ENCODE measurements at places on chromosomes 1 and 21.
A peak's percentile ranks its signal among the peaks of the same experiment; 100 is the strongest.

- DNase-seq: no peak
These were observed 33.4 kb upstream of the OSBPL9 start for GRCh38 chr1:51583532-51583931.

DNA sequence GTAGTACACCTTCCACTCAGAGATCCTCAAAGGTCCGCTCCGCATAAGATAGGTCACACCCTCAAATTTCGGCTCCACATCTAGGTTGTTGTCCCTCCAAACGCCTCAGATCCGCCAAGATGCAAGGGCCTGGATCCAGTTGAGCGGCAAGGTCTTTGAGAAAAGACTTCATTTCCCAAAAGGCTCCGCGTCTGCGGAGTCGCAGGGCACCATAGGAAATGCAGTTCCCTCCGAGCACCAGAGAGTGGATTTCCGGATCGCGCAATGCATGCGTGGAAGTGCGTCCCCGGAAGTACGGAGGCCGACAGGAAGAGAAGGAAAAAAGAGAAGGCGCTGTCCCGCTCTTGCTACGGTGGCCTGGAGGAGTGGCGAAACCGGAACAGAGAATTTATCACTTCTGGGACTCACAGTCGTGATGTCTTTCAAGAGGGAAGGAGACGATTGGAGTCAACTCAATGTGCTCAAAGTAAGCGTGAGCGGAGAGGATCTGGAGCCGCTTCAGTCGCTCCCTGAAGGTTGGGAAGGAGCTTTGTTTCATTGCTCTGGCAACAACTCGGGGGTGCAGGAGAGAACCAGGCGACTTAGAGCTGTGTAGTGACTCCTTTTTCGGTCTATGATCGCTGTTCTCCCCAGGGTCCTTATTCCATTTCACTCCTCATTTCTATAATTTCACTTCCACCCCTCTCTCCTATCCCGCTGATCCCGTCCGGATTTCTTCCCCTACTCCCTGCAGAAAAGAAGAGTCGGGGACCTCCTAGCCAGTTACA lies at the start of the genes LYSMD1 and SCNM1:
Gene LYSMD1 (minus strand): TSS at position 165 of the 767 bp plus-strand sequence. CDS start 644 bp downstream, outside the sequence.
Gene SCNM1 (plus strand): TSS at position 407 of the 767 bp plus-strand sequence. CDS start 9 bp downstream, at position 416.
- DNase-seq: peak; percentile 90

DNA sequence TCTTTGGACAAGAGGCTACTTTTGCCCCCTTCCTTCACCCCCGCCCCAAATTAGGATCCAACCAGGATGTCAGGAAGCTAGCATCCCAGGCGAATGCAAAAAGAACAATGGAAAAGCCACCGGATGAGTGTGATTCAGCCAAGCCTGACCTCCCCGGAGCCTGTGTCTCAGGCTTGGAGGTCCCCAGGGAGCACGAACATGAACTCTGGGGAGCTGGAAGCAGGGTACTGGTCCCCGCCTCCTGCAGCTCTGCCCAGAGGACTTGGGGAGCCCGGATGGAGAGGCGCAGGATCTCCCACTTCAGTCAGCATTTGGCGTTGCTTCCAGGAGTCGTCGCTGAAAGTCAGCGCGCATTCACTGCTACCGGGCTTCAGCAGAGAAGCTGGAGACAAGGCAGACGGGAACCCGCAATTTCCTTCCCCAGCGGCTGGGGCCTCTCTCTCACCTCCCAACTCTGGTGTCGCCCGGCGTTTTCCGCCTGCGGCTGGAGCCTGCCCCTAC lies 1.8 kb upstream of the TBX15 start:
- no peak for DNase-seq

- DNase-seq: no peak
These were observed 419.9 kb downstream of the ZP4 start for GRCh38 chr1:237470712-237471338.

- no peak for DNase-seq
These were observed 22.6 kb downstream of the GON4L start for GRCh38 chr1:155834296-155834926.

GRCh38 chr1:60262701-60263100 lies 189.1 kb upstream of the C1orf87 start:
- DNase-seq: no peak

GRCh38 chr1:153306303-153307220 lies 6.2 kb downstream of the PGLYRP3 start:
- DNase-seq: no peak

GRCh38 chr1:77984629-77985028 lies 5.8 kb upstream of the FUBP1 start:
- no peak for DNase-seq

DNA sequence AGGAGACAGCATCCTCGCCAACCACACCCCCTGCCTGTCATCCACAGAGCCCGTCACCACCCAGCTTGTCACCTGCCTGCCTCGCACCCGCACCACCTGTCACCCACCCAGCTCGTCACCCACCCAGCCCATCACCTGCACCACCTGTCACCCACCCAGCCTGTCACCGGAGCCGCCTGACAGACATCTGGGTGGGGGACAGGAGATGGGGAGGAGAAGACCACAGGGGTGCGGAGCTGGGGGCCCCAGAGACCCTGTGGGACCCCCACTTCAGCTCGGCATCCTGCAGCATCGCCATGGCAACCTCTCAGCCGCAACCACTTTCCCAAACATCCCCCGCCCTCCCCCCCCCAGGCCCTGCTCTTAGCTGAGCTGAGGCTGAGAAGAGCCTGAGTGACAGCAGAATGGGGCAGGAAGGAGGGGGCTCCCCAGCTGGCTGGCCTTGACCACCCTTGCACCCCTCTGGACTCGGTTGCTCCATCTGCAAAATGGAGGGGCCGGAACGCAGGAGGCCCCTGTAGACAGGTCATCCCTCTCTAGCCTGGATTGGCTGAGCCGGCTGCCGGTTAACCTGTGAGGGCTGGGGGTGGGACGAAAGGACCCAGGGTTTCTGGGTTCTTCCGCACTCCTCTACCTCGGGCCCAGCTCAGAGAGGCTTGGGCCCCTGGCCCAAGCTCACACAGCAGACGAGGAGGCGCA lies 11.6 kb downstream of the AHDC1 start:
- DNase-seq: no peak

DNA sequence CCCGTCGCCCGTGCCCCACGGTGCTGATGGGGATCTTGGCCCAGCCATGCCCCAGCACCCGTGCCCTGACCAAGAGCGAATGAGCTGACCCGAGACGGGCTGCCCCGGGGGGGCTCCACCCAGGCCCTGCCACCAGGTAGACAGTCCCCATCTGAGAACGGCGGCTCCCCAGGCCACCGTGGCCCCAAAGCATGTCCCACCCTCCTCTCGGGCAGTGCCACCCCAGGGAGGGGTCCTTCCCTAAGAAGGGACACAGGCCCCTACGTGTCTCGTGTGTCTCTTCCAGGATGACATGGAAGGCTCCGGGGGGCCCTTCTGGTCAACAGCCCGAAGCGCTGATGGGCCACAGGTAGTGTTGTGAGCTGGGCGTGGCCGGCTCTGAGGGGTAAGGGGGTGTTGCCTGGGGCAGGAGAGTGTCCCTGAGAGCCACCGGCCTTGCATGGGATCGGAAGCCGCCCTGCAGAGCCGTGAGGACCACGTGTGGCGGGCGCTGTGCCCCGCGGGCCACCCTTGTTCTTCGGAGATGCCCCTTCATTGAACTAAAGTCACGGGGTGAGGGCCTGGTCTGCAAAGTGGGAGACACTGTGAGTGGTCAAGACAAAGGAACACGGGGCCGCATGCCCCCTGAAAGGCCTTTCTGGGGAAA lies 55.0 kb downstream of the SLC19A1 start:
- DNase-seq: no peak

DNA sequence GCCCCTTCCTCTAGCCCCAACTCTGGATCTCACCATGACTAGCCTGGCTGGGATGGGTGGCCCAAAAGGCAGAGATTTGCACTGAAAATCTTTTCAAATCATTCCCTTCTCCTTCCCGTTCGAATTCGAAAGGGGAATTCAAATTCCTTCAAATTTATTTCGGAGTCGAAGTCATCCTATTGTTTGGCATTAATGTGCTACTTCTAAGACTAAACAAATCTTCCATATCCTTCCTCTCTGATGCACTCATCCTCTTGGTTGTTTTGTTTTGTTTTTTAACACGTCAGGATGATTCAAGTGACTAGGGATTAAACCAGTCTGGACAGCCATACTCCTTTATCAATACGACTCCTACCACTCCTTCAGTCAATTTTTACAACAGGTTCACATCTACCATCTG lies 95.5 kb upstream of the SGIP1 start:
- DNase-seq: no peak

DNA sequence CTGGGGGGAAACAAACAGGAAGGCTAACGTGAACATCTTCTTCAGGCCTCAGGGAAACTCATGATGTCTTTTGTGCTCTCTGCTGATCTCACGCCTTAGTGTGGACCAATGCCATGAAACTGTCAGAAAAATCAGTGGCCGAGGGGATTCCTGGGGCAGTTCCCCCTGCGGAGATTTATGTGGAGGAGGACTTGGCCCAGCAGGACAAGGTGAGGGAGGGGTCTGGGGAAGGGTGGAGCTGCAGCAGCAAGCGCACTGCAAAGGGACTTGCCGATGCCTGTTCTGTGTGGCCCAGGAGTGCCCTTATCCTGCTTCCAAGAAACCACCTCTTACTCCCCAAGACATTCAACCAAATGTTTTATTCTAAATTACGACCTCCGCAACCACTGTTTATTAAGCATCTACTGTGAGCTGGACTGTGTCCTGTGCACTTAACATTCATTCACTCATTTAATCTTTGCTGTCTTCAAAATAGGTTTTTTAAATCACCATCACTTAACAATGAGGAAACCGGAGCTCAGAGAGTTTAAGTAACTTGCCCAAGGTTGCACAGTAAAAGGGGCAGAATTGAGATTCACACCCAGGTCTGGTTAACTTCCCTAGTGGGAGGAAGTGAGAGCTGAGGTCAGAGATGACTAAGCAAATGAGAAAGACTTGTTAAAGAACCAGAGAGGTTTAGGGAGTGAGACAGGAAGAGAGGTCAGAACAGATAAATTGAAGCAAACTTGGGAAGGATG lies 49.7 kb downstream of the FHAD1 start:
- no peak for DNase-seq

DNA sequence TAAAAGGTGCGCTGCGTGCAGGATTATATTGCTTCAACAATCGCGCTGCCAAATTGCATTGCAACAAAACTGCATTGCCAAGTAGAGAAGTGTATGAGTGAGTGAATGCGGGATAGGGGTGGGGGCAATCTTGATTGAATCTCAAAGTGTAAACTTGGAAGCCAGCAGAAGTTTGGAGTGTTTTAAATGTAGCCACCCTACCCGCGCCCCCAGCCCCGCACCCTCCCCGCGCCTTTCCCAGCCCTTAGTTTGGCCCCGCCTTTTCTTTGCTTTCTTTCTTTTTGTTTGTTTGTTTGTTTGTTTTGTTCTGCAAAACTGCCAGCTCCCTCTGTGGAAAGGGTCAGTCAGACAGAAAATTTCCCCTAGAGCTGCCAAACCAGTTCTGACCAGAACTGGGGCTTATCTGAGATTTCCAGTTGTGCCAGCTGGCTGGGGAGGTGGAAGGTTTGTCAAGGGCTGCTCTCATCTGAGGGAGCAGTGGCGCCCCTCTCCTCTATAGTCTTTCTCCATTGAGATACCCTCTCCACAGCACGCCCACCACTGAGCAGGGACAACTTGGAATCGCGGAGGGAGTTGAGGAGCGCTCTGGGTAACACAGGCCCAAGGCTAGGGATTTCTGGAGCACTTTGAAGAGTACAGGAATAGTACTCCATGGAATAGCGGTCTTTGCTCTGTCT lies 666 bp upstream of the BEND5 start:
- DNase-seq: no peak

Data from stimulated activated CD4-positive, alpha-beta T cell treated with anti-CD3 and anti-CD28 coated beads, Interleukin-12 subunit alpha, Interleukin-12 subunit beta, amount 100 ng/mL, for 4 hours (primary cell).